Subcutaneous preadipocyte (primary cell): ENCODE measurements at places on chromosomes 1 and 21. TPM values are rescaled to one million over a fixed set of nuclear protein-coding genes. Genes with fewer than 3 reads are reported as not detected.

KCNE2 gene
- not detected in 2 replicates for total RNA-seq

S100A3 gene
- 18.6 and 22.0 TPM in 2 replicates for total RNA-seq

POU3F1 gene
- total RNA-seq, result under 0.01 TPM in 1 of 2 replicates, not detected in the other

HSPB7 gene
- total RNA-seq, result under 0.01 and 0.20 TPM in 2 replicates

AGMAT gene
- total RNA-seq, result 2.2 and 2.9 TPM in 2 replicates

NUDT4B gene
- total RNA-seq, result 21.7 and 23.9 TPM in 2 replicates

TBX19 gene
- 0.59 and 0.73 TPM in 2 replicates for total RNA-seq

LRRIQ3 gene
- total RNA-seq, result 0.39 and 0.73 TPM in 2 replicates
